ENCODE measurements at places on chromosomes 3 and 15. TPM values are rescaled to one million over a fixed set of nuclear protein-coding genes. Genes with fewer than 3 reads are reported as not detected.

The TRIM42 gene
- not detected for total RNA-seq

The EHHADH gene
- total RNA-seq = 4.7 TPM

The SAMD7 gene
- not detected for total RNA-seq

The PRR20G gene
- not detected for total RNA-seq

The GPR149 gene
- not detected for total RNA-seq

The LPP gene
- 79.4 TPM for total RNA-seq

The MRAS gene
- 17.6 TPM for total RNA-seq

The EFHB gene
- not detected for total RNA-seq

The RFTN1 gene
- 41.1 TPM for total RNA-seq

Data from thoracic aorta endothelial cell (primary cell).